ENCODE measurements at places on chromosomes 6 and 20.

DNA sequence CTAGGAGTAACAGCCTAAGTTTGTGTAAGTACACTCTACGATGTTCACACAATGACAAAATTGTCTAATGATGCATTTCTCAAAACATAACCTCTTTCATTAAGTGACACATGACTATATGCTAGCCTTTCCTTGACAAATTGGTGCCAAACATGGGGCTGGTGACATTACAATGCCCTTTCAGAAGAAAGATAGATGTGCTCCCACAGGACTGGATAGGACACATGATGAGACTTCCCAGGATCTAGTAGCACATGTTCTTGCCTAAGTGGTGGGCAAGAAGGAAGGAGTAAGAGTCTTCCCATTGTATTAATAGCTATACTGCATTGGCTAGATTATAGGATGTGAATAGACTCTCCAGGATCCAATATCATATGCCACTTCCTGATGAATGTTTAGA, 21.5 kb downstream of the ZKSCAN3 start:
- no peak for DNase-seq

DNA sequence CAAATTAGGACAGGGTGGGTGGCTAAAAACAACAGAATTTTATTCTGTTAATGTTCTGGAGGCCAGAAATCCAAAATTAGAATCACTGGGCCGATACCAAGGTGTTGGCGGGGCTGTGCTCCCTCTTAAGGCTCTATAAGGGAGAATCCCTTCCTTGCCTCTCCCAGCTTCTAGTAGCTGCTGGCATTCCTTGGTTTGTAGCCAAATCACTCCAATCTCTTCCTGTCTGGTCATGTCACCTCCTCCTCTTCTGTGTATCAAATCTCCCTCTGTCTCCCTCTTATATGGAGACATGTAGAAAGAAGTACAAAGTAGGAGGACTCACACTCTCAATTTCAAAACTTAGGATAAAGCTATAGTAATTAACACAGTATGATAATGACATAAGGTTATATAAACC, 102.9 kb upstream of the SIRPA start:
- no peak for DNase-seq

GRCh38 chr6:100289285-100289684, 175.4 kb downstream of the SIM1 start:
- no peak for DNase-seq

GRCh38 chr20:8969146-8969583, 99.7 kb upstream of the PLCB4 start:
- no peak for DNase-seq

DNA sequence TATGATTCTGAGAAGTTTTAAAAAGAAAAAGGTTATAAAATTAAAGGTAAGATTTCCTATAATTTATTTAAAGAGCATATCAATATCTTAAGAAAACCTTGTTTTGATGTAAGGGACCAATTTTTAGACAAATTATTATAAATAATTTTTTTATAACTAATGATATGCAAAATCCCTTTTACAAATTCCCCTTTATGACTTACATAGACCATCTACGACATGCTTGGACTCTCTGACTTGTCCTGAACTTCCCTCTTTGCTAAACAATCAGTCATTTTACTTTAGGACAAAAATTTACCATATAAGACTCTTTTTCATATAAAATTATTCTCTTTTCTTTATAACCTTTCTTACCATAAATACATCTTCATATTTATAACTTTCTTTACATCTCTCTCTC, 15.3 kb upstream of the ANGPT4 start:
- DNase-seq = no peak

DNA sequence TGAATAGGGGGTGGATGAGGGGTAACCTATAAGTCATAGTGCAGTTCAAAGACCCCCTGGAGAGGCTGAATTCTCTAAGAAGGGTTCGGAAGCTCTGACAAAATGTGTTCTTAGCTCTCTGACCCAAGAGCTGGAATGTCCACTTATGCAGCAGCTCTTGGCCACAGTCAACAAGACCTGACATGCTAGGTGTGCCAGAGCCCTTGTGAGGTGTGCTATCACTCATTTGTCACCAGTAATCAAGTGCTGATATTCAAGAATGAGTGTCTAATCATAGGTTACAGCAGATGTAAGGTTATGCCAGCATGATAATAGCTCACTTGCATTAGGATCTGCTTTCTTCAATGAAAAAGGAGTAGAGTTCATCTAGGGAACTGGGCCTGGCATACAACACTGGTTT, 28.1 kb downstream of the TOMM6 start:
- no peak for DNase-seq

Data from fibroblast of skin of right quadriceps (primary cell).